ENCODE measurements at places on chromosomes 5 and 9.

DNA sequence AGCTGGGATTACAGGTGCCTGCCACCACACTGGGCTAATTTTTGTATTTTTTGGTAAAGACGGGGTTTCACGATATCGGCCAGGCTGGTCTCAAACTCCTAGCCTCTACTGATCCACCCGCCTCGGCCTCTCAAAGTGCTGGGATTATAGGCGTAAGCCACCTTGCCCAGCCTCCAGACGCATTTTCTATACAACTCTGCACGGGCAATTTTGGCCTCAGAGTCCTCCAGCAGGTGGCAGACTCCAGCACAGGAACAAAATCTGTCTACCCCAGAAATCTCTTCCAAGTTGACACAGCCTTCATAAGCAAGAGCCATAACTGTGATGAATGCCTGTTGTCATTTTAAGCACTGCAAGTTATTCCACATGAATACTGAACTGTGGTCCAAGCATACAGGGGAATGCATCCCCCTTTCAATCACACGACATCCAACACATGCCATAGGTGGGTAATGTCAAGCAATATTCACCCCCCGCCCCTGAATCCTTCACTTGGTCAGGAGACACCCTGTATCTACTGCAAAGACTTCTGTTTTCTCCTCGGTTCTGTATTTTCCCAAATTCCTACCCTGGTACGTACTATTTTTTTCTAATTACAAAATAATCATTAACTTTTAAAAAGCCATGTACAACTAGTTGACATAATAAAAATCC lies 50.8 kb downstream of the ALDH7A1 start:
- DNase-seq, result no peak

- peak; percentile 48 for DNase-seq
These were observed 5.9 kb upstream of the FOXD1 start for GRCh38 chr5:73454379-73455036.

GRCh38 chr9:126375386-126375785 lies 48.8 kb downstream of the MVB12B start:
- DNase-seq, result no peak

GRCh38 chr5:20420991-20421595 lies 433.1 kb upstream of the CDH18 start:
- no peak for DNase-seq

DNA sequence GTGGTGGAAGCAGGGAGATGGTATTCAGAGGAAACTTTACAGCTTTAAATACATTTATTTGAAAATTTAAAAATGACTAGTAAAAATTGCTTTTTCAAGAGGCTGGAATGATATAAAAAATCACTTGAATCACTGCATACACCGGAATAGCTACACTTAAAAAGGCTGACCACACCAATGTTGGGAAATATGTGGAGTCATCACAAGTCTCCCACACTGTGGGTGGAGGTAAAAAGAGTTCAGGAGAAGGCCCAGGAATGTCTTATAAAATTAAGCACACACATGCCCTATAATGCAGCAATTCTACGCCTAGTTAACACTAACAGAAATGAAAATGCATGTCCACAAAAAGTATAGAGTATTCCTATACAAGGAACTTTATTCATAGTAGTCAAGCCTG lies 198.1 kb downstream of the ROR2 start:
- no peak for DNase-seq

DNA sequence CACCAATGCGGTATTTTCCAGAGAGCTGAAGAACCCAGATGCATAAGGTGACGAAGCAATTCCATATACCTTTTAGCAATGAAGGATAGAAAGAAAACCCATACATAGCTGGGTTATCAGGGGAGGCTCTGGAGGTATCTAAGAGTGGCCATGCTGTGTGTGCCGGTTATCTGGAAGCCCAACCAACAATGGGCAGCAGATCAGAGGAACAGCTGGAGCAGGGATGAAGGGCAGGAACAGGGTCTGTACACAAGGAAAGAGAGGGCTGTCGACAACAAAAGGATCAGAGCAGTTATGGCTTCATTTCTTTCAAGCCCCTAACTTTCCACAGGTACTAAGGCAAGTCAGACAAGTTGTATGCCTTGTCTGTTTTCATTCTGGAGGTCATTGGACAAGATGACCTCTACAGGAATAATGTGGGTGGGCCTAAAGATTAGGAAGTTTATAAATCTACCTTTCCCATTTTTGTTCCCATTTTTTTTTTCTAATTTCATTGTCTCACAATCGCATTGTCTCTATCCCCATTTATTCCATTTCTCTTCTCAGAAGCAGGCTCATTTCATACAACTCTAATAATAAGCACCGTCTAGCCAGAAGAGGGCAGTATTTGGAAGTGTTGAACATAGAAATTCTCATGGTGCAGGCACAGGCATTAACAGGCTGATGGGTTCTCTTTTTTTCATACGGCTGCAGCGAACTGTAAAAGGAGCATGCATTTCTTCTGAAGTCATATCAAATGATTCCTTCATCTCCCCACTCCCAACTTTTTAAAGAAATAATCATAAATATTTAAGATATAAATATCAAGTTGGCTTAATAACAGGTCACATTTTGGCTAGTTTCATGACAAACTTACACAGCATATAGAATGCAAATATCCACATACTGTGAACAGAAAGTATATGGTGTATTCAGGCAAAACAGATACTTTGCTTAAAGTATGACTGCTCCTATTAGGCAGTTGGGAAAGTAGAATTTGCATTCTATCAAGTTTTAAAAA lies 63.5 kb downstream of the ZNF474 start:
- DNase-seq, result peak; percentile 28

GRCh38 chr9:118091711-118092500 lies 387.7 kb downstream of the TLR4 start:
- no peak for DNase-seq

- peak; percentile 29 for DNase-seq
These were observed 1033.4 kb downstream of the TLE4 start for GRCh38 chr9:80605129-80605528.

- no peak for DNase-seq
These were observed 46.5 kb downstream of the RETREG1 start for GRCh38 chr5:16570121-16570815.

- no peak for DNase-seq
These were observed 7.3 kb downstream of the PTGES2 start for GRCh38 chr9:128120061-128120740.

- no peak for DNase-seq
These were observed 624.1 kb downstream of the NR2F1-AS1 start for GRCh38 chr5:92956886-92957285.

- DNase-seq, result no peak
These were observed 52.4 kb upstream of the SYNPO start for GRCh38 chr5:150587856-150588595.

GRCh38 chr5:78766412-78766762 lies 117.8 kb upstream of the LHFPL2 start:
- DNase-seq, result no peak

DNA sequence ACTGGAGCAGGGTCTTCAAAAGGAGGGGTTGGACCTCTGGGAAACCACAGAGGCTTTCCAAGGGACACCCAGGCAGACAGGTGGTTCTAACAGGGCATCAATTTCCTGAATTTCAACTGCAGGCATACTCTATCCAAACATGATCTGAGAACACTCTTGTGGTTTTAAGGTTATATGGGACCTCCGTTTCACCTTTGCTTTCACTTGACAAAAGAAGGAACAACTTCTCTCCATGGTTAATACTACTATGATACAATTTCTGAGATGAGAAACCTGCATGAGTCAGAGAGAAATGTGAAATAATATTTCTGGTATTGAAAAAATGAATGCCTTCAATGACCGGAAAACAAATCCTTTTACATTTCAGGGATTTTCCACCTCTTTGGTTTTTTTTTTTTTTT lies 28.0 kb upstream of the ERAP1 start:
- DNase-seq, result no peak

DNA sequence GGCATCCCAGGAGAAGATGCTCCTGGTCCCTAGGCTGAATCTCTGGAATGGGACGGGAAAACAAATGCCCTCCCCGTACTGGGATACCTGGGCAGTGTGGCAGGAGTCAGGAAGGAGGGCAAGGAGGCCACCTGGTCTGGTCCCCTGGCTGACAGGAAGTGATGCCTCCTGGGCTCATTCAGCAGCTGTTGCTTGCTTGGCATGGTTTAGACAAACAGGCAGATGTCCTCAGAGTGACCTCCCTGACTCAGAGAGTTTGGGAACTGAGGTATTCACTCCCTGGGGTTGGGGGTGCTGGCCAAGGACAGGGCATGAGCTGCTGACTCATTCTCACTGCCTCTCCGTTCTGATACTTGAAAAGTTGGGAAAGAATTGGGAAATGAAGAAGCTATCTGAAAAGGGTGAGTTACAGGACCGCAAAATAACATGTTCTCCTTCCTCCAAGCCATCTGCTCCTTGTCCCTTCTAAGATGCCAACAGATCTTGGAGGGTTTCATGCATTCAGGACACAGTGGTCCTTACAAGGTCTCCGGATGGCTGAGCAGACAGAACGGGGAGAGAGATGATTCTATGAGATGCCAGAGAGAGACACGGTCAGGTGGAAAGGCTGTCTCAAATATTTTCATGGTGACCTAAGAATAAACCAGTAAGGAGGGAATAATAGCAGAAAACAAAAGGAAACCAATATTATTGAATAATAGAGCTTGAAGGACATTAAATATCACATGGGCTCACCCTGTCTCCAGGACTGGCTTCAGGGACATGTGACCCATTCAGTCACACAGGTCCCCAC lies 534.5 kb downstream of the BNC2 start:
- no peak for DNase-seq
